ENCODE measurements at places on chromosomes 6 and 20.

DNA sequence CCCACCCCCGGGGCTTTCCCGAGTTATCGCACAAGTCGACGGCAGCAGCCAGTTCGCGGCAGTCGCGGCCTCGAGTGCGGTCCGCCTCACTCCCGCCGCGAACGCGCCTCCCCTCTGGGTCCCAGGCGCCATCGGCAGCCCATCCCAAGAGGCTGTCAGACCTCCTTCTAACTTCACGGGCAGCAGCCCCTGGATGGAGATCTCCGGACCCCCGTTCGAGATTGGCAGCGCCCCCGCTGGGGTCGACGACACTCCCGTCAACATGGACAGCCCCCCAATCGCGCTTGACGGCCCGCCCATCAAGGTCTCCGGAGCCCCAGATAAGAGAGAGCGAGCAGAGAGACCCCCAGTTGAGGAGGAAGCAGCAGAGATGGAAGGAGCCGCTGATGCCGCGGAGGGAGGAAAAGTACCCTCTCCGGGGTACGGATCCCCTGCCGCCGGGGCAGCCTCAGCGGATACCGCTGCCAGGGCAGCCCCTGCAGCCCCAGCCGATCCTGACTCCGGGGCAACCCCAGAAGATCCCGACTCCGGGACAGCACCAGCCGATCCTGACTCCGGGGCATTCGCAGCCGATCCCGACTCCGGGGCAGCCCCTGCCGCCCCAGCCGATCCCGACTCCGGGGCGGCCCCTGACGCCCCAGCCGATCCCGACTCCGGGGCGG lies 1.6 kb downstream of the GNAS start:
- DNase-seq = no peak

GRCh38 chr6:89347825-89348224 lies 4.7 kb downstream of the UBE2J1 start:
- DNase-seq = no peak

- DNase-seq = no peak
Measured at GRCh38 chr6:53311586-53311935, 37.2 kb downstream of the ELOVL5 start.

GRCh38 chr6:83920017-83920416 lies 60.5 kb downstream of the CYB5R4 start:
- DNase-seq = no peak

GRCh38 chr6:45818655-45819054 lies 197.0 kb downstream of the CLIC5 start:
- DNase-seq = no peak

DNA sequence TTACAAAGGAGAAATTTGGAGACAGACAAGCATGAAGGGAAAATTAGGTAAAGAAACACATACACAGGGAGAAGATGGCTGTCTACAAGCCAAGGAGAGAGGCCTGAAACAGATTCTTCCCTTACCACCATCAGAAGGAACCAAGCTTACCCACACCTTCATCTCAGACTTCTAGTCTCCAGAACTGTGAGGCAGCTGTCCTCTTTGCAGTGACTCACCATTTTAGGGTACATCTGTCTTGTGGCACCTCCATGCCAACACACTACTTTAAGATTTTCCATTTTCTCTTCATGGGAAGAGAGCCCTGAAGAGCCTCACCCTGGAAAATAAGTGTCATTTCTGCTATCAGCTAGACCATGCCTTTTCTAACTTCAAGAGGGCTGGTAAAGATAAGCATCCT lies 369.3 kb downstream of the FRK start:
- no peak for DNase-seq

DNA sequence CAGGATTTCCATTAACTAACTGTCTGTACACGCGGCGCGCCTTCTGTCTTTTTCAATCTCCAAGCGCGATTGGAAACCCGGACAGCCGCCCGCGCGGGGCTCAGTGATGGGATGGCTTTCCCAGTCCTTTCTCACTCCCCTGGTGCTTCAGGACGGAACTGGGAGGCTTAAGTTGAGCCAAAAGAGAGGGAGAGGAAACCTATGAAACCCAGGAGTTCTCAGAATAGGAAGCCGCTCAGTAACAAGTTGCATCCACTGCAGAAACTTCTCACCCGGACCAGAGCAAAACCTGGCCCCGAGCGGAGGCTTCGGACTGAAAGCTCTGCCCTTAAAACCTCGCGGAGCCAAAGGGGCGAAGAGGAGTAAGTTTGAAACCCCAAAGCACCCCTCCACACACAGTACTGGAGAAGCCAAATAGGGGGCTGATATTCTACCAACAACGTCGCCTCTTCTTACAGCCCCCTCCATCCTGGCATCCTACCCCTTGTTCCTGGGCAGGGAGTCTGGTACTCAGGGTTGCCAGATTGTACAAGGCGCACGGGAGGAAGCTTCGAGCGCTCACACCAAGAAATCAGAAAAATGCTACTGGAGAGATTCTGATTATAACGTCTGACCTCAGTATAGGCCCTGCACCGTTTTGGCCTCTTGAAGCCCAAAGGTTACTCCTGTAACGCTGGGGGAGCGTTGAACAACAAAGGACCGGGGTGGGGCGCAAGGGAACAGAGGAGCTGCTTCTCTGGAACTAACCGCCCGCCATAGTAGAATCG lies 906 bp upstream of the COL12A1 start:
- DNase-seq = no peak

GRCh38 chr6:27517928-27518787 lies 45.3 kb upstream of the ZNF184 start:
- no peak for DNase-seq

- no peak for DNase-seq
Measured at GRCh38 chr6:29762781-29763214, 39.6 kb downstream of the HLA-F start.

DNA sequence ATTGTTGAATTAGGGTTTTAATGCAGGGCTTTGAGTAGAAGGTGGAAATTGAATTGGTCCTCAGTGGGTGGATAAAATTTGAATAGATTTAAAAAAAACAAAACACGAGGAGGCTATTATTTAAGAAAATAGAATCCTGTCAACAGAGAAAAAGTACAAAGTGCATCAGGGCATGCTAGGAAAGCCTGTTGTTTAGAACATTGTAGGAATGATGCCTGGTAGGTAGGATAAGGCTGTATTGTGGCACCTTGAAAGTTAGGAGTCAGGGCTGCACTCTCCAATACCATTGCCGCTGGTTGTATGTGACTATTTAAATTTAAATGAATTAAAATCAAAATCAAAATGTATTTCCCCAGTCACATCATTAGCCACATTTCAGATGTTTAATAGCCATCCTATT lies 363.9 kb downstream of the UTRN start:
- no peak for DNase-seq

DNA sequence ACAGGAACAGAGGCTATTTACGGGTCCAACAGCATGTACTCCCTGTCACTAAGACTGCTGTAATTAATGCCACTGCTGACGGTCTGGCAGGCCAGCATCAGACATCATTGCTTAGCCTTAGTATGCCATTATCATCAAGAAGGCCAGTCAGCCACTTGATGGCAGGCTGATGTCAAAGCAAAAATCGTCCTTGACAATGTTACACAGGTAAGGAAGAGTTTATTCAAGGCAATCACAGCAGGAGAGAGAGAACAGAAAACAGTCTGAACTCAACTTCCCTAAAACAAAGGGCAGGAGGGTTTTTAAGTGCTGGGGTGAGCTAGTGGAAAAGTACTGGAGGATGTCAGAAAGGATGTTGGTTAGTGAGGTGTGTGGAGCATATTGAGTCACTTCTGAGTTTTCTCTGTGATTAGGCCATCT lies 25.1 kb downstream of the FKBP1C start:
- DNase-seq = no peak

GRCh38 chr20:52593654-52594053 lies 378.5 kb upstream of the TSHZ2 start:
- no peak for DNase-seq

DNA sequence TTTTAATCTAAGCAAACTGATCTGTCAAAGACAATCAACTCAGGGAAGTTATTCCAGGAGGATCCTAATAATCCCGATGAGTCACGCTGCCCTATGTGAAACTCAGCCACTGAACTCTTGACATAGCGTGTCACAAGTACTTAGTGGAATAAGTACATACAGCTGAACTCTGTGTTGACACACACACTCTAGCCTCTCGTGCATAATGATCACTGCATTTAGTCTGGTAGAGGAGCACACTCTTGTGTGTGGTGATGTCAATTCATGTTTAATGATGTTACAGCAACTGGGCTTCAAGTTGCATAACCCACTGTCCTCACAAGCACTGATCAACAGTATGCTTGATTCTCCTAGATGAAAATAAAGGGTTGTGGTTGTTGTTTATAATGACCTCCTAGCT lies 148.3 kb downstream of the HACE1 start:
- no peak for DNase-seq

DNA sequence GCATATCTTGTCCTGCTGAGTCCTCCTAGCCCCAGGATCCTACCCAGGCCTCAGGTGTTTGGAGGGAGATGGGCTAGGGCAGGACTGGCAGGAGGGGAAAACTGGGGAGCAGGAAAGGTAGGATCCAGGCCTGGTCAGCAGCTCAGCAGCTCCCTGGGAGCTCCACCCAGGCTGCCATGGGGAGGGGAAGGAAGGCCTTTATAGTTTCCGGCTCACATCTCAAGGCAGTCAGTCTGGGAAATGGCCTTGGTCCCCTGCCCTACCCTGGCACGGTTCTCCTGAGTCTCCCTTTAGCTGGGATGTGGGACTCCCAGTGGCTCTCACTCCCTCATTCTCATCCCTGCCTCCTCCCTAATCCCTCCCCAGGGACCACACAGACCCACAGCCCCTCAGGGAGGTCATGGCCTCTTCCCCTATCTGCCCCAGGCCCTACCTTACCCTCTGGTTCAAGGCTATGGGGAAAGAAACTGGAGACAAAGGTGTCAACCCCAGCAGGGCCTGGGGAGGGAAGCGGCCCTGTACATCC lies 1.6 kb downstream of the SLC44A4 start:
- no peak for DNase-seq

DNA sequence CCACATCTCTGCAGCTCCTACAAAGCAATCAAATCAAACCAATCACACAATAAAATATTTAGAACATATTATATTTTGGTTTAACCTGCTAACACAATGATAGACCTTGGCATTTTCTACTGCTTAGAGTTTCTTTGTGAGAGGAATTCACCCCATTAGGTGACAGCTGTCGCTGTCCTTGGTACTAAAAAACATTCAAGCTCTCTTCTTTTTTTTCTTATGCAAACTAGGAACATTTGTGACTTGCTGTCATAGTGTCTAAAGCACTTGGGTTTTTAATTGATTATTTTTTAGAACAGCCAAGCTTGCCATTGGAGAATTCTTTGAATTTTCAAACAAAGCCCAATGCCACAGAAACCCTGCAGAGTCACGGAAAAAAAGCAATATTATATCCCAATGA lies 46.4 kb downstream of the CNR1 start:
- DNase-seq = no peak

DNA sequence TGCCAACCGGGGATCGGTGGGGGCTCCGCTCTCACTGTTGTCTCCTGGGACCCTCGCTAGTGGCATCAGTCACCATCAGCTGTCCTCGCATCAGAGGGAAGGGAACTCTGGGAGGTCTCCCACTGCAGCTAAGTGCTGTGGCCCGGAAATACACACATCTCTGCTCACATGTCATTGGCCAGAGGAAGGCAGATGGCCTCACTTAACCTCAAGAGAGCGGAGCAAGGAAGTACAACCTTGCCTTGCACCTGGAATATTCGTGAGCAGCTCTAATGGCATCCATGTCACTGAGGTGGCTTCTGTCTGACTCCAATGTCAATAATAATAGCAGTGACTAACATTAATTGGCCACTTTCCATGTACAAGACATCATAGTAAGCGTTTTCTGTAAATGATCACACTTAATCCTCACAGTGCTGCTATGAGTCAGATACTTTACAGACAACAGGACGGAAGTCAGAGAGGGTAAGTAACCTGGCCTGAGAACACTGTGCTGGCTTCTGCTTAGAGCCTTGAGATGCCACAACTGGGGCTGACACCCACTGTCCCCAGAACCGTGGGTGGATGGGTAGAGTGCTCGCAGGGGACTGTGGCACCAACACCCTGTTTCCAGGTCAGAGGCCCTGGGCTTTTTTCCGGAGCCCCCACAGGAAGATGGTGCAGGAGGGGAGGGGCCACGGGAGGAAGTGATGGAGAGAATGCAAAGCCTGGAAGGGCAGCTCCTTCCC lies 6.0 kb downstream of the LHFPL5 start:
- no peak for DNase-seq

DNA sequence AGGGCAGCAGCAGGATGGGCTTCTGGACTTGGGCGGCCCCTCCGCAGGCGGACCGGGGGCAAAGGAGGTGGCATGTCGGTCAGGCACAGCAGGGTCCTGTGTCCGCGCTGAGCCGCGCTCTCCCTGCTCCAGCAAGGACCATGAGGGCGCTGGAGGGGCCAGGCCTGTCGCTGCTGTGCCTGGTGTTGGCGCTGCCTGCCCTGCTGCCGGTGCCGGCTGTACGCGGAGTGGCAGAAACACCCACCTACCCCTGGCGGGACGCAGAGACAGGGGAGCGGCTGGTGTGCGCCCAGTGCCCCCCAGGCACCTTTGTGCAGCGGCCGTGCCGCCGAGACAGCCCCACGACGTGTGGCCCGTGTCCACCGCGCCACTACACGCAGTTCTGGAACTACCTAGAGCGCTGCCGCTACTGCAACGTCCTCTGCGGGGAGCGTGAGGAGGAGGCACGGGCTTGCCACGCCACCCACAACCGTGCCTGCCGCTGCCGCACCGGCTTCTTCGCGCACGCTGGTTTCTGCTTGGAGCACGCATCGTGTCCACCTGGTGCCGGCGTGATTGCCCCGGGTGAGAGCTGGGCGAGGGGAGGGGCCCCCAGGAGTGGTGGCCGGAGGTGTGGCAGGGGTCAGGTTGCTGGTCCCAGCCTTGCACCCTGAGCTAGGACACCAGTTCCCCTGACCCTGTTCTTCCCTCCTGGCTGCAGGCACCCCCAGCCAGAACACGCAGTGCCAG lies at the start of gene TNFRSF6B:
TNFRSF6B (plus strand) TSS at position 25 of the 729 bp plus-strand sequence; CDS start at position 141, 116 bp downstream.
- DNase-seq = no peak

DNA sequence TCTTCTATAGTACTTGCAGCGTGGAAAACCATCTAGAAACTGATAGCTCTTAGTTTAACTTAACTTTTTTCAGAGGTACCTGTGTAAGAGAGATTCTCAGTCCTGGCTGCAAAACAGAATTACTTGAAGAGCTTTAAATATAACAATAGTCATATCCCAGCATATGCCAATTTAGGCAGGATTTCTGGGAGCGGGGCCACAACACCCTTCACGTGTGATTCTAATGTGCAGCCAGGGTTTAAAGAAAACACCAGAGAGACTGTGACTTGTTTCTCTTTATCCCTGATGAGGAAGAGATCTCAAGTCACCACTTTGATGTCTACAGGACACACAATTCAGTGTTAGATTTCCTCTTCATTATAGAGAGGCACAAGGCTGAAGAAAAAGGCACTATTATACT lies 103.7 kb downstream of the PDSS2 start:
- DNase-seq = no peak

DNA sequence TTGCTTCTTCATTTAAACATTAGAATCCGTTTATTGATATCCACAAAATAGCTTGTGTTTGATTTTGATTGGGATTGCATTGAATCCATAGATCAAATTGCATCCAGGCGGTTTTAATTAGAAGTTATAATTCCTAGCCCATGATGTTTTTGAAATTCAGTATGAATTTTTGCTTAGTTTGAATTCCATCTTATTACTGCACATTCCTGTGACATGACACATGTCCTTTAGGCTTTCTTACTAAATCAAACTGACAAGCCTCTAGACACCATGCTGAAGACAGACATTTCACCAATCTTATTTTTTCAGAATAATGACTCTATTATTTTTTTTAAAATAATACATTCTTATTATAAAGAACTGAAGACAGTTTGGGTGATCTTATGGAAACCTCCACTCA lies 21.4 kb upstream of the PI16 start:
- no peak for DNase-seq

GRCh38 chr6:28816909-28817807 lies 106.6 kb downstream of the TRIM27 start:
- DNase-seq = peak; percentile 79
